ENCODE measurements at places on chromosomes 7 and 10. TPM values are rescaled to one million over a fixed set of nuclear protein-coding genes. Genes with fewer than 3 reads are reported as not detected.
A peak's percentile ranks its signal among the peaks of the same experiment; 100 is the strongest.

DNA sequence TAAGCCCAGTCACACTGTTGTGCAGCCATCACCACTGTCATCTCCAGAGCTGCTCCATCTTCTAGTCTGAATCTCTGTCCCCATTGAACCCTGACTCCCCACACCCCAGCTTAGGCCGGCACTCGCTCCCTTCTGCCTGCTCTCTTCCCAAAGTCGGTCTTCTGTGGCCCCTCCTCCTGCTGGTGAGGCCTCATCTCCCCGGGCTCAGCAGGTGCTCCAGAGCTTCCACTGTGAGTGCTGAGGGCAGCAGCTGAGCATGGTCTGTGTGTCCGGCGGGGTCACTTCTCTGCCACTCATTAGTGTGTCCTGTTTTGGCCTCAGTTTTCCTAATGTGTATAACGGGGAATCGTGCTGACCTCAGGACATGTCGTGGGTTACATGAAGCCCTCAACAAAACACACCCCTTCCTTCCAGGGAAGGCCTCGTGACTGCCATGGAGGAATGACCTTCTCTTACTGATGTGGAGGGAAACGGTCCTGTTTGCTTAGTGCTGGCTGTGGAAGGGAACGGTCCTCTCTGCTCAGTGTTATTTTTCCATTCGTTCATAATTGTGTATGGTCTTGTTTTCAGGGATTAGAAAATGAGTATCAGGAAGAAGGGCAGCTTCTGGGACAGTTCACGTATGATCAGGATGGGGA, 4.3 kb upstream of the GET4 start:
- DNase-seq: no peak
- H3K4me3 ChIP-seq: no peak overlapping the region
- peaks cover 15% of the 10 kb centered on the region for H3K4me1 ChIP-seq

DNA sequence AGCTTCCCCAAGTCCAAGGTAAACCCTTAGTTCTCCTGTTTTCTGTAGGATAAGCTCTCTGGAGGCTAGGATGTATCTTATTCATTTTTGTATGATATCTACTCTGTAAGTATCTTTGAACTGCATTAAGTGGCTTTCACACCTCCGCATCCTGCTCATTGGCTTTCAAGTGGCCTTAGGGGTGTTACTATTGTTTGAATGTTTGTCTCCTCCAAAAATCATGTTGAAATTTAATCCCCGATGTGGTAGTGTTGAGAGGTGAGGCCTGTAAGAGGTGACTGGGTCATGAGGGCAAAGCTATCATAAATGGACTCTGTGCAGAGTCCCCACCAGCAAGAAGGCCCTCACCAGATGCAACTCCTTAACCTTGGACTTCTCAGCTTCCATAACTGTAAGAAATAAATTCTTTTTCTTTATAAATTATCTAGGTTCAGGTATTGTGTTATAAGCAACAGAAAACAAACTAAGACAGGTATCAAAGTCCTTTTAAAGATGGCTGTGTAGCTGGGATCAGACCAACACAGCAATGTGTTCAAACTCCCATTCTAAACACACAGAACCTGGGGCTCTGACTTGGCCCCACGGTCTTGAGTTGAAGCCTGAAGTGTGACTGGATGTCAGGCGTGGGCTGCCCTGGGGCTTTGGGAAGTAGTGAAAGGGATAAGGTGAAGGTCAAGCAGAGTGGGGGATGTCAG, 25.9 kb downstream of the TBXAS1 start:
- H3K36me3 ChIP-seq: no peaks in the 10 kb centered on the region
- H3K4me1 ChIP-seq: no peaks in the 10 kb centered on the region
- no peak overlapping the region for H3K27ac ChIP-seq
- H3K27me3 ChIP-seq: no peaks in the 10 kb centered on the region
- no peak overlapping the region for H3K4me3 ChIP-seq
- DNase-seq: no peak

GRCh38 chr10:36634916-36635315, 490.5 kb upstream of the ANKRD30A start:
- H3K4me3 ChIP-seq: no peak overlapping the region
- DNase-seq: peak; percentile 64
- H3K27me3 ChIP-seq: peaks cover 3% of the 10 kb centered on the region
- peaks cover 11% of the 10 kb centered on the region for H3K4me1 ChIP-seq
- H3K36me3 ChIP-seq: no peaks in the 10 kb centered on the region

GRCh38 chr7:138304071-138304320, 156.1 kb upstream of the TRIM24 start:
- no peaks in the 10 kb centered on the region for H3K27me3 ChIP-seq
- H3K27ac ChIP-seq: no peak overlapping the region
- H3K36me3 ChIP-seq: no peaks in the 10 kb centered on the region

DNA sequence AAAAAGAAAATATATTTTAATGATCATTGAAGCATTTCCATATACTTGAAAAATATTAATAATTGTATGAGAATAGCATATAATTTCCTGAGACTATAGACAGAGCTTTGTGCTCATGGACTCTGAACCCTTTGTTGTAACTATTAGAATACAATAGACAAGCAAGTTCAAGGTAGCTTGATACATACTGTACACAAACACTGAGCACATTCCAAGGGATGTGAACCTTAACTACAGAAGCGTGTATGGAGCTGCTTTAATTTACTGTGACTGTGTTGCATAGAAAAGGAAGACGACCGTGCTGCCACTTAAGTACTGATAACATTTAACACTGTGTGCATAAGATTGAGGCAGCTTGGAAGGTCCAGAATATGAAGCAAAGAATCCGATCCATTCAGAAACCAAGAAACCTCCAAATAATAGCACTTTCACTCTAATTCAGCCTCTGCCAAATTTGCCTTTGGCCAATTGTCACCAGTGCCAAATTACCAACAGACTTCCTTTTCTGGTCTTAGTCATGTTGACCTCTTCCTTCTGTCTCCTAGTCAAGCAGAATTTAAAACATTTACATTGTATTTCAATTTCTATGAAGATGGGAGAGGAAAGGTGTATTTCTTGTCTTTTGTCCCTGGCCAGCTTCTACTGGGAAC, 566.1 kb upstream of the GALNT17 start:
- no peaks in the 10 kb centered on the region for H3K36me3 ChIP-seq
- no peaks in the 10 kb centered on the region for H3K27me3 ChIP-seq
- DNase-seq: no peak
- H3K27ac ChIP-seq: no peak overlapping the region

The SPAM1 gene
- not detected for total RNA-seq

The HOXA1 gene
- total RNA-seq: 1.5 TPM

The ACSM6 gene
- total RNA-seq: not detected
